H7 (cell line): ENCODE measurements at places on chromosomes 5 and 9. TPM values are rescaled to one million over a fixed set of nuclear protein-coding genes. Genes with fewer than 3 reads are reported as not detected.

The CCDC192 gene
- total RNA-seq, result 0.24 and 1.1 TPM in 2 replicates

The NEUROG1 gene
- not detected in 2 replicates for total RNA-seq

The GGTA1 gene
- not detected in 2 replicates for total RNA-seq

The C5orf47 gene
- total RNA-seq, result 0.07 and 0.28 TPM in 2 replicates

- no peak for DNase-seq
Observed at GRCh38 chr5:175686826-175687225, 29.0 kb downstream of the HRH2 start.

DNA sequence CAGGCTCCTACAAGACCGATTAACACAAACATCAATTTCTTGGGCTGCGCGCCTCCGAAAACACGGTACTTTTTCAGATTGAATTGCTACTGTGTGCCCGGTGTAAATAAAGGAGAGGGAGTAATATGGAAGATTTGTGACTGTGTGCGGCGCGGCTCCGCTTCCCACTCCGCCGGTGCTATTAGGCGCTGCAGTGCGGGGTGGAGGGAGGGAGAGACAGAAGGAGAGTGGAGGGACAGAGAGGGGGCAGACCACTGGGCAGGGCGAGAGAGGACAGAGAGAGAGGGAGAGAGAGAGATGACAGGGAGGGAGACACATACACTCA lies 24.7 kb upstream of the RNU6ATAC start:
- DNase-seq, result peak; percentile 67

DNA sequence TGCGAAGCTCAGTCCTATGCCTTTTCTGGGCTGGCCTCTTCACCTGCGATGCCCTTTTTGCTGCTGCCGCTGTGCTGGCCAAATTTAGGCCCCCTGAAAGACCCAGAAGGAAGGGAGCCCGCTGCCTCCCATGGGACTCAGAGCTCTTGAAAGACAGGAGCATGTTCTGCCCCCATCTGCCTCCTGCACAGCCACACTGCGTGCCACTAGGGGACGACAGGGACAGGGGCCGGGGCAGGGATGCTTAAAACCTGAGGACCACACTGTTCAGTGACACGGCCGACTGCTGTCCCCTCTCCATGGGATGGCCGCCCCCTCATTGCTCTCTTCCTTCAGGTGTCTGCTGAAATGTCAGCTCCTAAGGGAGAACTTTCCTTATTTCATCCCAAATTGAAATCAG lies 132.4 kb downstream of the ADAMTS2 start:
- DNase-seq, result peak; percentile 90

DNA sequence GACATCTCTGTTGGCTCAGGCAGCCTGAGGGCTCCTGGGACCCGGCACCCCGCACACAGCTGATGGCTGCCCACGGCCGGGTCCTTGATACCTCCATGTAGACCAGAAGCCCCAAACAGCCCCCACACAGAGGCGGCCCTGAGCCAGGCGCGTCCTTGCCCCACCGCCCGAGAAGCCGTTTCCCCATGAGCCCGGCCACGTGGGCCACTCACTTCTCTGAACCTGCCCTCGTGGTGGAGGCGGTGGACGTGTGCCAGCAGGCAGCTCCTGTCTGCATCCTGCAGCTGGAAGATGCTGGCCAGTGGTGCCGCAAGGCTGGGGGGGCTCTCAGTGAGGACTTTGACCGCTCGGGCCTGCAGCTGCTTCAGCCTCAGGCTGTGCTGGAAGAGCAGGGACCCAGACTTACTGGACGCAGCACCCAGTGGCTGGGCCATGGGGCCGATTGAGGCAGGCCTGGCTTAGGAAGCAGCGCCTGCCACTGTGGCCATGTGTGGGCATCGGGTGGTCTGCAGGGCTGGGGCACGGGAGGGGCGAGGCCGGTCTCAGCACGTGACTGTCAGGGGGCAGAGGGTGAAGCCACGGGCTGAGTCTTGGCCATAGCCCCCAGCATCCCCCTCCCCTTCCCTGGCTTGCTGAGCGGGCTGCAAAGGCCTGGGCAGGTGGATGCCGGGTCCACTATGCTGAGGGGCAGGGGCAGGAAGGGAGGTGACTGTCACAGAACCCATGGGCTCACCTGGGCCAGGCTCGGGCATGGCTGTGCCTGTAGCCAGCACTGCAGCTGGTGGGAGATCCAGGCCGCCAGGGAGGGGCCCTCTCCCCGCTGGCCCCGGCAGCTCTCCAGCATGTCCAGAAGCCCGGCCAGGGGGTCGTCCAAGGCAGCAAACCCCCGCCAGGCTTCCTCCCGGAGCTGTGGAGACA lies 50.0 kb downstream of the EXD3 start:
- no peak for DNase-seq
